ENCODE measurements at places on chromosomes 1 and 21. TPM values are rescaled to one million over a fixed set of nuclear protein-coding genes. Genes with fewer than 3 reads are reported as not detected.

Gene C8B
- total RNA-seq, result 0.10 TPM

Gene MATN1
- total RNA-seq, result 0.12 TPM

Gene SLAMF9
- not detected for total RNA-seq

DNA sequence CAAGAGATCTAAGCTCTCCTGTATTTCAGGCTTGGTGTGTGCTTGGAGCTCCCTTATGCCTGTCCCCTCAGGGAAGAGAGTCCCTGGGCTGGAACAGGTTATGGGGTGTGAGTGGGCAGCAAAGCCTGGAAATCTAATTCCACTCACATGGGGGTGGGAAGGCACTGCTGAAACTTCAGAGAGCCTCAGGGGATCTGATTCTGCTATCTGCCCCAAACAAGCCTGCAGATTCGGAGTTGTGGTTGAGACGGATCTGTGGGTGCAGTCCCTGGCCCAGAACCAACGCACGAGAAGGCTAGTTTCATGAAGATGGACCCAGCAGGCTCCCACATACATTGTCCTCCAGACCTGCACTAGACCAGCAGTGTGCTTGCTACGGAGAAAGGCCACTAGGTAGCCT, 2.9 kb downstream of the BLACAT1 start:
- no peak for DNase-seq

GRCh38 chr1:201320168-201320788, 37.0 kb downstream of the PKP1 start:
- no peak for DNase-seq

- DNase-seq, result no peak
Observed at GRCh38 chr1:88088481-88088880, 595.6 kb upstream of the PKN2 start.

DNA sequence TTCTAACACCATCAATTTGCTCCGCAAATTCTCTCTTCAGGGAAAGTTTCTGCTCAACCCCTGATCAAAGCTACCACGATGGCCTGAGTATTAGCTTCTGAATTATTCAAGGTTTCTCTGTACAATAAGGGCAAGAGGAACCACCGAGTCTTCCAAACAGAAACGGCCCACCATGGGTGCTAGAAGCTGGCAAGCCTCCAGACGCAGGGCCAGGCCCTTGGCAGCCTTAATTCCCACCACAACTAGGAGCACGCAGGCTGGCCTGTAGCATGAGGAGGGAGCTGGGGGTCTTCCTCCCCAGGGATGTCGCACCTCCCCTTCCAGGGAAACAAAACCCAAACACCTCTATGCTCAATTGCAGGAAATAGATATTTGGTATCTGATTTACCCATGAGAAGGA, 11.1 kb downstream of the RSPH1 start:
- no peak for DNase-seq

- peak; percentile 4 for DNase-seq
Observed at GRCh38 chr1:236471653-236472052, 52.1 kb upstream of the LGALS8 start.

- no peak for DNase-seq
Observed at GRCh38 chr1:21265644-21266043, 24.6 kb downstream of the ECE1 start.
